Karpas-422 (cell line): ENCODE measurements at places on chromosomes 6 and 20.
A peak's percentile ranks its signal among the peaks of the same experiment; 100 is the strongest.

- no peak for DNase-seq
These were observed 42.6 kb upstream of the DEK start for GRCh38 chr6:18306977-18307376.

- no peak for DNase-seq
These were observed 11.0 kb downstream of the FAM135A start for GRCh38 chr6:70424291-70424690.

GRCh38 chr20:61841966-61842365 is 223.7 kb downstream of the TAF4 start:
- DNase-seq = no peak

DNA sequence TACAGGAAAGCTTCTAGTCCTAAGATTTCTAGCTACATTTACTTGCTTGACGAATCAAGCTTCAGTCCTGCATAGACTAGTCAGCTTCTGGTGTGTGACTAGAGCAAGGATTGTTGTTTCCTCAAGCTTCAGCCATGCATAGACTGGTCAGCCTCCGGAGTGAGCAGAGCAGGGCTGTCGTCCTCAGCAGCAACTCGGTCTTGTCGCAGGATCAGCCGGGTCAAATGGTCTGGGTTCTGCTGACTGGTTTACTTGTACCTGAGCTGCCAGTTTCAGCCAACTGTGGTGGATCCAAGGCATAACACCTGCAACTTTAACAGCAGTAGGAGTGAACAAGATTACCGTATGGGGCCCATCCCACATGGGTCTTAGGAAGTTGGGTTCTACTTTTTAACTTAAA is 10.8 kb upstream of the GMPR start:
- no peak for DNase-seq

GRCh38 chr6:117555882-117556498 is 46.3 kb downstream of the GOPC start:
- peak; percentile 79 for DNase-seq

- no peak for DNase-seq
These were observed 25.0 kb downstream of the ULBP1 start for GRCh38 chr6:149988550-149989346.

DNA sequence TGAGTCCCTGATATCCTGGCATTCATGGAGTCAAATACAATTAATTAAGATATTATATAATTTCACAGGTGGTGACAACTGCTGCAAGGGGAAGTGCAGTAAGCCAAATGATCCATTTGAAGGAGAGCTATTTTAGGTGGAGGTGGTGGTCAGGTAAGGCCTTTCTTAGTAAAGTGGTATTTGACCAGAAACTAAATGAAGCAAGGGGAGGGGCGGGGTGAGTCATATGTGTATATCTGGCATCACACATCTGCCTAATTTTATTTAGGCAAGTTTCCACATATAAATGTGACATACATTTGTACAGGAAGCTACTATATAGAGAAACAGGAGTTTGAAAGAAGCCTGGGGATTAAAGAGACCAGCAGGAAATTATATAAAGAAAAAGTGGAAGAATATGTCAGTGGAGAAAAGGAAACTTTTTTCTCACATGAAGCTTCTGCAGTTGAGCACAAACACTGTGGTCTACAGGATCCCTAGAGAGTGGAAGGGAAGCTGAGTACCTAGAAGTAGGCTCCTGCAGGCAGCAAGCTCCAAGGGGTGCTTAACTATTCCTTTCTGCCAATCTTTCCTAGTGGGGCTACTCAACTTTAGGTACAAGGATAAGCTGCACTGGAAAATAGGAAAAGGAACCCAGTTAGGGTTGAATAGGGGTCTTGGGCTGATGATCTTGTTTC is 99.6 kb downstream of the OGFRL1 start:
- no peak for DNase-seq
